ENCODE measurements at places on chromosomes 13 and 19.

DNA sequence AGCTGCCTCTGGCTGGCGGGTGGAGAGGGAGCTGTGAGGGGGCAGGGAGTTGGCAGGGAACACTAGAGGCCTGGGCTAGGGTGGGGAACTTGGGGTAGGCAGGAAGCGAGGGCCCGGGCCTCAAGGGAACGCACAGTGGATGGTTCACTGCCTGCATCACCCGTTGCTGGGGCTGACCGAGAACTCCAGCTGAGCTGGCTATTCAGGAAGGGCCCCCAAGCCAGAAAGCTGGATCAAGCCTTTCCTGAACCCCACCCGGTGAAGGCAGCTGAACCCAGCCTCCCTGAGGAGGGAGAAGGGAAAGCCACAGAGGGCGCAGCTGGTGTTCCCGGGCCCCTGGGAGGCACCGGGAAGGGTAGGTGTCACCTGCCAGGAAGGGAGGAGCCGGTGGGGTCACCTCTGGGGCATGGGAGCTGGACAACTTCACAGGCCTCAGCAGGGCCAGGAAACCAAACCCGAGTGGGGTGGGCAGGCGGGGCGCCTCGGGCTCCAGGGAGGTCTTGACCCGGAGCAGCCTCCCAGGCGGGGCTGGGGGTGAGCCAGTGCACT lies 13.9 kb downstream of the PALM start:
- DNase-seq = no peak

- no peak for DNase-seq
These were observed 69.7 kb upstream of the C13orf46 start for GRCh38 chr13:114043421-114044053.

DNA sequence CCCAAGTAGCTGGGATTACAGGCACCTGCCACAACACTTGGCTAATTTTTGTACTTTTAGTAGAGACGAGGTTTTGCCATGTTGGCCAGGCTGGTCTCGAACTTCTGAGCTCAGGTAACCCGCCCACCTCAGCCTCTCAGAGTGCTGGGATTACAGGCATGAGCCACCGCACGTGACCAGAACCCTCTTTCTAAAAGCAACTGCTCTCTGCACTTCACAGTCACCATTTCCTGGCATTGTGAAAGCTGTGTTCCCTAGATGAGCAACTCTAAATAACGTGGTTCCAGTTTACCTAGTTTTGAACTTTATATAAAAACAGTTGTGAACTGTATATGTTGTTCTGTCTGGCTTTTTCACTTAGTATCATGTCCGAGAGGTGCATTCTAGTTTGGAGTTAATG lies 152.9 kb downstream of the SIPA1L3 start:
- DNase-seq = no peak

DNA sequence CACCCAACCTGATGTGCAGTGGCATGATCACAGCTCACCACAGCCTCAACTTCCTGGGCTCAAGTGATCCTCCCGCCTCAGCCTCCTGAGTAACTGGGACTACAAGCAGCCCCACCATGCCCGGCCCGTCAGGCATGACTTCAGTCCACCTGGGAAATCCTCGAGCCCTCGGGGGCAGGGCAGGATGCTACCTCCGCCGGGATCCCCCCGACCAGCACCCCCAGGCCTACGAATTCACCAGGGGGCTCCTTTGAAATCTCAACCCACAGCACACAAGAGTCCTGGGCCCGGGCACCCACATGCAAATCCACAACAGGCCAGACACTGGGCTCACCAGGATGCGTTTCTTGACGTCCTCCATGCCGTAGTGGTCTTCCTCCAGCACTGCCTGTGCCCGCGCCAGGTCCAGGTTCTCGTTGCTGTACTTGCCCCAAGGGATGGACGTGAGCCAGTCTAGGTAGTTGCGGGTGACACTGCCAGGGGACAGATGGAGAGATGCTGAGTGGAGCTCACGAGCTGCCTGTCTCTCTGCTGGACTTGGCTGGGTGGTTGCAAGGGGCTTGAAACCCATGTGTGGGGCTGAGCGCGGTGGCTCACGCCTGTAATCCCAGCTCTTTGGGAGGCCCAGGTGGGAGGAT lies 10.5 kb downstream of the RPL36 start:
- no peak for DNase-seq

- DNase-seq = no peak
These were observed 37.5 kb downstream of the HSPH1 start for GRCh38 chr13:31124204-31124603.

DNA sequence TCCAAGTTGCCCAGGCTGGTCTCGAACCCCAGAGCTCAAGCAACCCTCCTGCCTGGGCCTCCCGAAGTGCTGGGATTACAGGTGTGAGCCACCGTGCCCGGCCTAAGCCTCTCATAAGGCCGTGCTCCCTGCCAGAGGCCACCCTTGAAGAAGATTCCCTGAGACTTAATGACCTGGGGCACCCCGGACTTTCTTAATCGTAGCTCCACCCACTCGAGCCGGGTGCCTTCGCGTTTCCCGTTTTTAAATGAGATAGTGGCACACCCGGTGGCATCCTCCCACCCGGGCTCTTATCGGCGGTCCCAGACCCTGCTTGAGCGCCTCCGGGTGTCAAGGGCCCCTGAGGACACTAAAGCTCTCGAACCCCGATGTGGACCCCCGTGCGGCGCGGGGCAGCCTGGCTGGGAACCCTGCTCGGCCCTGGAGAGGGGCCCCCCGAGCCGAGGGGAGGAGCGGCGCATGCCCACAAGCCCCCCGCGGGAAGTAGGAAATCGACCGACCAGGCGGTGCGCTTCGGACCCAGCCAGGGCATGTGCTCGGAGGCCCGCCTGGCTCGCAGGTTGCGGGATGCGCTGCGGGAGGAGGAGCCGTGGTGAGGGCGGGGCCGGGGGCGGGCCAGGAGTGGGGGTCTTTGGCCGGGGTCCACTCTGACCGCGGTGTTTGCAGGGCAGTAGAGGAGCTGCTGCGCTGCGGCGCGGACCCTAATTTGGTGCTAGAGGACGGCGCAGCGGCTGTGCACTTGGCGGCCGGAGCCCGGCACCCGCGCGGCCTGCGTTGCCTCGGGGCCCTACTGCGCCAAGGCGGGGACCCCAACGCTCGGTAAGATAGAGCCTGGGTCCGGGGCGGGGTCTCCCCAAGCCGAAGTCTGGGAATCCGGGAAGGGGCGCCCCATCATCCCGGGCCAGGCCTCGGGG lies at the start of gene ANKLE1:
Gene ANKLE1, plus strand, starts transcription at position 511 of the 914 bp plus-strand sequence. Its CDS starts 20 bp downstream, at position 531.
- no peak for DNase-seq

DNA sequence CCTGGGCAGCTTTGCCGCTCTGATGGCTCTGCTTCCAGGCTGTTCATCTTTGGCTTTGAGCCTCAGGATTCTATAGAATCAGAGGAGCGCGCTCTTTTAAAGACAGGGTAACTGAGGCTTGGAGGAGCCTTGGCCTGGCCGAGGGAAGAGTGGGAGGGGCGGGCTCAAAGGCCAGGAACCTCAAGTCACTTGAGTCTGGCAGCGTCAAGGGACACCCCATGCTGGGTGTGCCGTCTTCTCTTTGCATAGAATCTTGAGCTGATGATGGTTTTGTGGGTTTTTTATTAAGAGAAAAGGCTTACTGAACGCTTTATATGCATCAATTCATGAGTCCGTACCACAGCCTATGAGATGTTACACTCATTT lies 1.1 kb downstream of the PGLS start:
- no peak for DNase-seq

DNA sequence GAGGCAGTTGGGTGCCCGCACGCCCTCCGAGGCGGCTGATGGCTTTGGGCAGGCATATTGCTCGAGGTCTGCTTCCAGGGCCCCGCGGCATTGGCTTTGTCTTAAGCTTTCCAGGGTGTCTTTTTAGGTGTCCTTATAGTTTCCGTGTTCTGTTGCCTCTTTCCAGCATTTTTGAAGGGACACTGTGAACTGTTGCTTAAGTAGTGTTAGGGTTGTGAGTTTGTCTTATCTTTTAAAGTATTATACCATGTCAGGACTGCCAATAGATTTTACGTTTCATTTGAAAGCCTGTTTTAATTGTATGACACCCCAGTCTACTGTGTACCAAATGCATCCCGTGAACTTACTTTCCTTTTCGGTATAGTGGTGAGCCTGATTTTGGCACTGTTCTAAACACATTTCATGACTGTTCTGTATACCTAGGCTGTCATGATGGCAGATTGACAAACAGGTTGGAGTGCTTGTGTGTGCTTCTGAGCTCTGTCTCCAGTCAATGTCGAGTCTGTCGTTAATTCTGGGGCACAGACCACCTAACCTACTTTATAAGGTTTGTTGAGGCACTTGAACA lies 656 bp downstream of the PCCA start:
- DNase-seq = no peak

Data from HS-5 (cell line).